ENCODE measurements at places on chromosomes 6 and 20. TPM values are rescaled to one million over a fixed set of nuclear protein-coding genes. Genes with fewer than 3 reads are reported as not detected.
A peak's percentile ranks its signal among the peaks of the same experiment; 100 is the strongest.

BCAS1 gene
- not detected for total RNA-seq

LRRN4 gene
- total RNA-seq, result not detected

ABHD12 gene
- total RNA-seq, result 18.6 TPM

GRCh38 chr6:163513003-163513402 lies 98.5 kb downstream of the QKI start:
- DNase-seq, result no peak

DNA sequence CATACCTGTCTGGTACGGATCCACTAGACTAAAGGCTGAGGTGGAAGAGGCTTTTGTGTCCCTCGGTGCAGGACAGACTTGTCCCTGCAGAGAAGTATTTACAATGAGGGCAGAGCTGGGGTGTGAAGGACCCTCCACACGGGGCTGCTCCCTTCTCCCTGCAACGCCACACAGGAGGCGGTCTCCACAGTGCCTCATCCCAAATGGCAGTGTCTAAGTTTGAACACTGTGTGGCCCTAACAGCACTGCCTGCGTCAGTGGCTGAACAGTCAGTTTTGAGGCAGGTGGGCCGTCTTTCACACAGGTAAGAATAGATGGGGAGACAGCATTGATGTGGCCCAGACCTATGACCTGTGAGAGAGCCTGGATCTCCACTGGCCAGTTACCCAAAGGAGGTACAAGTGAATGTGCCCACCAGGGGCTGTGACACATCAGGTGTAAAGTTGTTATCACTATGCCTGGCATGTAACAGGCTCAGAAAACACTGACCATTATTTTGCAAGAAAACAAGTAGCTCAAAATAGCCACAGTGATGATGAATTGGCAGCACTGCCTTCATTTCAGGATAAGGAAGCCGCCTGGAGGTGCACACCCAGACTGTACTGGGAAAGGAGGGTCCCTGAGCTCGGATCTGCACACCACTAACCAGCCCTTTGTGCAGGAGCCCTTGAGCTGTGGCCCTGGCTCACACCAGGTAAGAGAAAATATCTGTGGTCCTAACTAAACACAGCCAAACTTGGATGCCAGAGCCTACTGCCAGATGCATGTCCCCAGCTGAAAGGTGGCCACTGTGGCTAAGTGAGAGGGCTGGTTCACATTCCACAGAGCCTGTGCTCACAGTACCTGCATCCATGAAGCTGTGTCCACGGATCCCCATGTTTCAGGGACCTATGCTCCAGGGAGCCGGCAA lies 246.7 kb downstream of the DLL1 start:
- no peak for DNase-seq

DNA sequence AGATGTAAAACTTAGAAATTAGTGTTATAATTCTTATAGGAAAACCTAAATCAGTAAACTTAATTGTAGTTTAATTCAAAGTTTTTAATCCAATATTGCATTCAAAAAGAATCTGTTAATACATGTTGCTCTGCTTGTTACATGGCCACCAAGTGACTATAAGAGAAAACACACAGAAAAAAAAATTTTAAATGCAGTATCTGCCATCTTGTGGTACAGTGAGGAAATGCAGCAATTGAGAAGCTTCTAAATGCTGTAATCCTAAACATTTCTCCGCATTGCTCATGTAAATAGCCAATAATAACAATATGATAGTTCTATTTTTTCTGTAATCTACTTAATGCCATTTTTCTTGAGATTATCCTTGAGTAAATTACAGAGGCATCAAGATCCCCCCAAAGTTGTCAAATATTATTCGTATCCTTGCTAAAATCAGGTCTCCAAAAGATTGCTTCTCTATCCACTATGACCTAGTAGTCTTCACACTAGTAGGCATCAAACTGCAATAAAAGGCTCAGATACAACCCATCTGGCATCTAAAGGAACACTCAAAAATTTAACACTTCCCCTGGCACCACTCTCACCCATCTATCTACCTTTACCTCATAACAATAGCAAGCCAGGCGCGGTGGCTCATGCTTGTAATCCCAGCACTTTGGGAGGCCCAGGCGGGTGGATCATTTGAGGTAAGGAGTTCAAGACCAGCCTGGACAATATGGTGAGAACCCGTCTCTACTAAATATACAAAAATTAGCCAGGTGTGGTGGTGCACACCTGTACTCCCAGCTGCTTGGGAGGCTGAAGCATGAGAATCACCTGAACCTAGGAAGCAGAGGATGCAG lies 34.6 kb downstream of the HDAC2 start:
- peak; percentile 58 for DNase-seq

GRCh38 chr20:32727683-32728082 lies 15.6 kb downstream of the COMMD7 start:
- DNase-seq, result peak; percentile 42

DNA sequence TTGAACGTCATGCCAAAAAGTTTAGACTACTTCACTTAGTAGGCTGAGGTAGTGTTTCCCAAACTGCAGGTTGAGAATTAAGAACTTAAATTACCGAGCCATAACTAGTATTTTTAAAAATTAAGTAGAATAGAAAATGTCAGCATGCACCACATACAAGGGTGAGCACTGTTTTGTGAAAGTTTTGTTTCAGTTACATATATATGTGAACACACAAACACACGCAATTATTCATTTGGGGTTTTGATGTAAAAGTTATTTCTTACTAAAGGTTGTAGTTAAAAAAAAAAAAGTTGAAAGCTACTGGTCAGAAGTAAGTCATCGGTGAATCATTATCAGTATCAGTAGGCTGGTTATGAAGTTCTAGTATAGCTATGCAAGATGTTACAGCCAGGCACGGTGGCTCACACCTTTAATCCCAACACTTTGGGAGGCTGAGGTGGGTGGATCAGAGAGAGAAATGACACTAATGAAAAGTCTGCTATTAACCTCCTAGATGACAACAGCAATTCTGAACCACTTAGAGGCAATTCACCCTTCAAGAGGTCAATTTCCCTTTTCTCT lies 24.1 kb downstream of the FASTKD5 start:
- DNase-seq, result no peak

DNA sequence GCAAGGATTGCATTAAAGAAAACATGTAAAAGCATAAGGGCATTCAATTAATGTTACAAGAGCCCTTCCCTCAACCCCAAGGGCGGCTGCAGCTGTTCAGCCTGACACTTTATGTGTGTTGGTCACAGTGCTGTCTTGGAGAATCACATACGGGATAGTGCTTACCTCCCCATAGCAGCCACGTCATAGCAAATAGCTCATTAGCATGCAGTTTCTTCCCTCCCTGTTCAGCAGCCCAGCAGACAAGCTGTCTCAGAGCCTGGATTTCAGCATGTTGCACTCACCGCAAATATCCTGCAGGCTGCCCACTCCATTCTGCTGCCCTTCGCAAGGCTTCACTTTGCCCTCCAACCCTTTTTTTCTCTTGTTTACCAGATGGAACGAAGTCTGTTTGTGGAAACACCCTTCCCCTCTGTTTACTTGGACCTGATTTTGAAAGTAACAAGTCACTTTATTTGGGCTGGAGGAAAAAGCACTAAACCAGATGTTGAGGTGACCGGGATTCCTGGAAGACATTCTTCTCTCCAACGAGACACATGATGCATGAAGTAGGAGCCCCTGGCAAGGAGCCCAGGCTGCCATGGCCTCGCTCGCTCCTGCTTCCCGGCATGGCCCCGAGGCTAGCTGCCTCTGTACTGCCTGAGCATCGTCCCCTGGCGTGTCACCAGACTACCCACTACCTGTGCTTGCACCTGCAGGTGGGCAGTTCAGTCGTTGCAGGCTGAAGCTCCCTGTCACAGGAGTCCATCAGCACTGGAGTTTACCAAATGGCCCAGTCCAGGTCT lies 151.6 kb upstream of the GMDS start:
- DNase-seq, result peak; percentile 51

DNA sequence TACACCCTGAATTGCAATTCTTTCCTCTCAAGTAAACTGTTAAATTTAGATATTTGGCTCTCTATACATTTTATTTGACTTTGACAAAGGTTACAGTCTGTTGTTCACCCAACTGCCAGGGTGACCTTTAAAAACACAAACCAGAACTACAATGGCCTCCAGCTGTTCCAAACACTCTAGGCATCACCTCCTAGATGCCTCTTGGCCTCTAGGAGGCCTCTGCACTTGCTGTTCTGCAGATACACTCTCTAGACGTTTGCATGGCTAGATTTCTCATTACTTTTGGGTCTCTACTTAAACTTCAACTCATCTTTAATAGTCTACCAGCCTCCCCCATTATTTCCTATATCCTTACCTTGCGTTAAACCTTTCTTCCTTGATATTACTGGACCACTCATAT lies 102.8 kb upstream of the BEND3 start:
- DNase-seq, result no peak

DNA sequence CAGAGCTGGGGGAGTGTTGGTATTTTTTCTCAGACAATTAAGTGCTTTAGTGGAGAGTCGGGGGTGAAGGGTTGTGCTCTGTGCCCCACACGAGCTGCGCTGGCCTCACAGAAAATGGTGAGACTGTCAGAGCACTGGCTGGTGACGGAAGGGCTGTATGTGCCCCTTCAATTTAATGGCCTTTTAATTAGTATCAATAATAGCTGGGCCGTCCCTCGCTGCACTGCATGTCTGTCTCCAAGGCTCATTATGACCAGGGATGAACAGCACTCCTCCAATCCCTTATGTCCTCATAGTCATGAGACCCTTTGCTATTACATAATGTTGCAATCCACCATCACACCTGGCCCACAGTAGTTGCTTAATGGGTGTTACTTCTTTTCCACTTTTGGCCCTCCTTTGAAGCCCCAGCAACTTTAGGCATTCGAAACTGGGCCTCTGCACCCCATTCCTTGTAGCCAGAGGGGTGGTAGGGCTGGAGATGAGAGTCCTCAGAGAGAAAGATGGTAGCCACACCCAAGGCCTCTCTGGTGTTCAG lies 9.5 kb upstream of the RALY start:
- no peak for DNase-seq

DNA sequence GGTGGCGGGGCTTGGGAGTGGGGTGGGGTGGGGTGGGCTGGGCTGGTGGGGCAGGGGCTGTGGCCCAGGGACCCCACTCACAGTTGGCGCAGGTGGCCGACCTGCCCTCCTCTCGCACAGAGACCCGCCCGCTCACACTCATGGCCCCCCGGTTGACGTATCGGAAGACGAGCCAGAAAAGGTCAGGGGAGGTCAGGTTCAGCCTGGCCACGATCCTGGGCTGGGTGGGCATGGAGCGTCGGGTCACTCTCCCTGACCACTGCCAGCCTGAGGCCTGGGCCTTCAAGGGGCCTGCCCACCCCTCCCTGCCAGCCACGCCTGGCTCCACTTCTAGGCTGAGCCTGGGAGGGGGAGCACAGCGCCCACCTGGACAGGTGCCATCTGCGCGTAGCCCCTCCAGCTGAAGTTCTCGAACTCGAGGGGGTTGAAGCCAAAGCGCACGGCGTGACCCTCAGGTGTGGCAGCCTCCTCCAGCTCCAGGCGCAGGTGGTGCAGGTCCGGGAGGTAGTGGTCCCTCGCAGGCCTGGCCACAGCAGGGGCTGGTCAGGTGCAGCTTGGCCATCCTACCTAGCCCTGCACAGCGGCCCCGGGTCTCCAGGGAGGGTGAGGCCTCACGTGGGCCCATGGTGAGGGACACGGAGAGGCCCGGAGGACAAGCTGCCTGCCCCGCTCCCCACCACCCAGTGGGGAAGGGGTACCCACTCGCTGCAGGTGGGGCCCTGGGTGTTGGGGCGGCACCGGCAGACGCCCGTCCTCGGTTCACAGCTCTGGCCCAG lies 31.2 kb downstream of the ADRM1 start:
- DNase-seq, result no peak

DNA sequence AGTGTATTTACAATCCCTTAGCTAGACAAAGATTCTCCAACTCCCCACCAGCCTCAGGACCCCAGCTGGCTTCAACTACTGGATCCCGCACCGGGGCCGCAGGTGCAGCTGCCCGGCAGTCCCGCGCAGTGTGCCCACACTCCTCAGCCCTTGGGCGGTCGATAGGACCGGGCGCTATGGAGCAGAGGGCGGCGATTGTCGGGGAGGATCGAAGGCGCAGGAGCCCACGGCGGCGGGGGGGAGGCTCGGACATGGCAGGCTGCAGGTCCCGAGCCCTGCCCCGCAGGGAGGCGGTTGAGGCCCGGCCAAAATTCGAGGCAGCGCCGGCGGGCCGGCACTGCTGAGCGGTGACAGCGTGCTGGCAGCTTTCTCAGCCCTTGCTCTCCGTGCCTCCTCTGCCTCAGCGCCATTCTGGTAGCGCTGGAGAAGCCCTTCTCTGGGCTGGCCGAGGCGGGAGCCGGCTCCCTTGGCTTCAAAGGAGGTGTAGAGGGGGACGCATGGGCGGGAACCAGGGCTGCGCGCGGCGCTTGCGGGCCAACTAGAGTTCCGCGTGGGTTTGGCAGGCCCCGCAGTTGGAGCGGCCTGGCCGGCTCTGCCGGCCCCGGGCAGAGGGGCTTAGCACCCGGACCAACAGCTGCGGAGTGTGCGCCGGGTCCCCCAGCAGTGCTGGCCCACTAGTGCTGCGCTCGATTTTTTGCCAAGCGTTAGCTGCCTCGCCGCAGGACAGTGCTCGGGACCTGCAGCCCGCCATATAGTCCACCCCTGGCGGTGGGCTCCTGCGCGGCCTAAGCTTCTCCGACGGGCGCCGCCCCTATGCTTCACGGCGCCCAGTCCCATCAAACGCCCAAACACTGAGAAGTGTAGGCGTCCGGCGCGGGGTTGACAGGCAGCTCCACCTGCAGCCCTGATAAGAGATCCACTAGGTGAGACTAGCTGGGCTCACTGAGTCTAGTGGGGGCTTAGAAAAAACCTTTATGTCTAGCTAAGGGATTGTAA lies 32.4 kb upstream of the KIF13A start:
- DNase-seq, result no peak

DNA sequence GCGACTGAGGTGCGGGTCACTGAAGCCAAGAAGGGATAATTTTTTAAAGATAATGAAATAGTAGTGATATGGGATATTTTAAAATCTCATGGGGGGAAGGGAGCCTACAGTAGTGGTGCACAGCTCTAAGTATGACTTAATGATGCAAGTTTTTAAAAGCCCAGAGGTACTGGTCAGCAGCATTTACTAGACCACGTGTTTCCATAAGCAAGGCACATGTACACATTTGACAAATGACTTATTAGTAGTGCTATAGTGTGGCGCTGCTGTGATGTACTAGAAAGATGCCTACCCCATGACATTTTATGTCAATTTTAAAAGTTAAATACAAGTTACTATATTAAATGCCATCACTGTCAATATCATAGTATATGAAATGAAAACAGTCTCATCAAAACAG lies 7.5 kb upstream of the LINC00237 start:
- no peak for DNase-seq

- DNase-seq, result peak; percentile 50
Observed at GRCh38 chr20:37358366-37359150, 12.6 kb downstream of the SRC start.

GRCh38 chr20:57108742-57109570 lies 157.5 kb downstream of the BMP7 start:
- DNase-seq, result no peak

Data from MCF 10A (cell line).